GM23248 (cell line): ENCODE measurements at places on chromosomes 6 and 20. TPM values are rescaled to one million over a fixed set of nuclear protein-coding genes. Genes with fewer than 3 reads are reported as not detected.

Gene TGM3
- total RNA-seq: 0.11 TPM in 1 of 2 replicates, not detected in the other

Gene SAMD3
- total RNA-seq: 0.32 and 11.3 TPM in 2 replicates

Gene TRIM15
- total RNA-seq: not detected in 2 replicates

Gene FAM209B
- total RNA-seq: not detected in 2 replicates

- H3K4me1 ChIP-seq: no peaks in the 10 kb centered on the region
- H3K27ac ChIP-seq: no peak overlapping the region
- H3K36me3 ChIP-seq: peaks cover 67% of the 10 kb centered on the region
- H3K4me3 ChIP-seq: no peak overlapping the region
- no peaks in the 10 kb centered on the region for H3K27me3 ChIP-seq
These were observed 8.8 kb upstream of the BPHL start for GRCh38 chr6:3109761-3110160.

- no peak overlapping the region for H3K4me3 ChIP-seq
- DNase-seq: no peak
- no peaks in the 10 kb centered on the region for H3K27me3 ChIP-seq
- H3K36me3 ChIP-seq: no peaks in the 10 kb centered on the region
- no peak overlapping the region for H3K27ac ChIP-seq
These were observed 197.7 kb downstream of the ARID1B start for GRCh38 chr6:156974830-156975261.

DNA sequence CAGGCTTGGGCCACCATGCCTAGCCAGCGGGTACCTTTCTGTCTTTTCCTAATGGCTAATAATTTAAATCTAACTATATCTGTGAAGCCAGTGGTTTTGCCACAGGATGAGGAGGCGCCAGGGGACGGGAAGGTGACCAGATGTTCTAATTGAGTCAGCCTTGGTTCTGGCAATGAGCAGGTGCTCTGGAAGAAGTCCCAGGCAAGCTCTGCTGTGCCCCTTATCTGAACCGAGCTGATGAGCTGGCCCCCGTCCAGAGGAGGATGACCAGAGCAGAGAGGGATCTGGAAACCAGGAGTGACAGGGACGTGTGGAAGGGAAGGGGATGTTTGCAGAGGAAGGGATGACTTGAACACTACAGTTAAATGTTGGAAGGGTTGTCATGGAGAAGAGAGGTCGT, 46.7 kb downstream of the SLC35D3 start:
- no peak overlapping the region for H3K27ac ChIP-seq
- H3K4me3 ChIP-seq: no peak overlapping the region
- H3K4me1 ChIP-seq: no peaks in the 10 kb centered on the region
- no peaks in the 10 kb centered on the region for H3K36me3 ChIP-seq
- no peak for DNase-seq

DNA sequence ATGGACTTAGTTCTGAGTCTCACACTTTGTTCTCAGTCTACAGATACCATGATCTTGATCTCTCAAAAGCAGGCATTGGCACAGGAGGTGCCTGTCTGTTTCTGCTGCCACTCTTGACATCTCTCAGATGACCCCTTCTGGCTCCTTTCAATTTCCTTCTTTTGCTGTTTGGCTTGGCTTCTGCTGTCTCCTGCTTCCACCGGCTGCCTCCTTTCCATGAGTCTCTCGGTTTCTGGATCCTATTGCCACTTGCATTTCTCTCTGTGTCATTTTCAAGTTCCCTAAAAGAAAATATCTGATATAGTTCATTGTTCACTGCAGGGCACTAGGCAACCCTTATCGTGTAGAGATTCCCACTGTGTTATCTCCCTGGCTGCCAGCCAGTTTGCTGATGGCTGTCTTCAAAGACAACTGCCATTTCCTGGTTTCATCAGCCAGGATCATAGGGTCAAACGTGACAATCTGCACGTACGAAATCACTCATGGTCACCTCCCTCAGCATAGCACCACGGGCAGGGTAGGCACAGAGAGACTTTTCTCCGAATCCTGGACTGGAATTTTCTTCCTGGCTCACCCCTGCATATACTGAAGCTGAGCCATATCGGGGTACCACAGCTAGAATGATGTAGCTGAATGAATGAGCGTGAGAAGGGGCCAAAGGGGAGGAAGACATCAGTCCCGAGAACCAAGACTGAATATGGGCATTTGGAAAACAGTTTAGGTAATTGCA, 144.6 kb upstream of the TMEM170B start:
- no peak overlapping the region for H3K4me3 ChIP-seq
- peaks cover 12% of the 10 kb centered on the region for H3K4me1 ChIP-seq
- no peaks in the 10 kb centered on the region for H3K27me3 ChIP-seq
- H3K27ac ChIP-seq: no peak overlapping the region
- no peak for DNase-seq
- H3K36me3 ChIP-seq: no peaks in the 10 kb centered on the region

DNA sequence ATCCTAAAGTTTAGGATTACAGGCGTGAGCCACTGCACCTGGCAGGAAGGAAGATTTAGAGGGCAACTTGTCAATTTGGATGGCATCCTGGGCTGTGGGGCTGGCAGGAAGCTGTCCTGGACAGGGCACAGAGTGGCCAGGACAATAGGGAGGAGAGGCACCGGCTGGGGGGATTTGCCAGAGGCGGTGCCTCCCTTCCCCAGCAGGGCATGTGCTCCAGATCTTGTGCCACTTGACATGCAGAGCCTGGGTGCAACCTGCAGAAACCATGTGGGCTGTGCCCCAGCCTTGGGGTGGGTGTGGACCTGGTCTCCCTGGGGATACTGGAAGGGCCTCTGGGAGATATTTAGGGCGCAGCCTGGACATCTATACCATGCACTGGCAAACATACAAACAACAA, 58.6 kb upstream of the EEF1A1 start:
- peak overlapping the region; percentile 58 for H3K4me3 ChIP-seq
- H3K4me1 ChIP-seq: peaks cover 27% of the 10 kb centered on the region
- H3K27ac ChIP-seq: peak overlapping the region; percentile 99
- H3K36me3 ChIP-seq: no peaks in the 10 kb centered on the region
- H3K27me3 ChIP-seq: no peaks in the 10 kb centered on the region

DNA sequence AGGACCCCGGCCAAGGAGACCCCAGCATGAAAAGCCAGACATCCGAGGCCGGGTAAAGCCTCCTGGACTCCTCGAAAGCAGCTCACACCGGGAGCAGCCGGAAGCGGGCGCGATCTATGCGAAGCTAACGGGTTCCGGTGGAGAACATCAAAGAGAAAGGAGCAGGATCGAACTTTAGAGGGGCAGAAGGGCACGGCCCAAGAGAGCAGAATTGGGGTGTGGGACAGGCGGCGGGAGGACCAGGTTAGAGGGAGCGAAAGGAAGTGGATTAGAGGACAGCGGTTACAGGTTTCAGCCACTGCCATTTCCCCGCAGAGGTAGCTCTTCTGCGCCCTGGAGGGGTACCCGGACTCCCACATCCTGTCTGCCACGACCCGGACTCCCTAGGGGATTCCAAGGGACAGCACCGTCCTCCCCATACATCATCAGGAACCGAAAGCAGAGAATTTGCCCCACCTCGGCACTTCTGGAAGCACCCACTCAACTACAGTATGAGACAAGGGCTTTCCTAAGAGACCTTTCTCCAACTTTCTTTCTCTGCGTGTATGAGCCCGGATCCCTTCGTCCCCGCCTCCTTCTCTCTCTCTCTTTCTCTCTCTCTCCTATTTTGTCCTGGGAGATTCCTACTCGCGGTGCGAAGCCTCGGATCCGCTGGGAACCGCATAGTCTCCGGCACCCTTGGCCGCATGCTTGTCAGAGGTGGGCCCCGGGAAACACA, 507 bp upstream of the VGLL2 start:
- H3K27ac ChIP-seq: no peak overlapping the region
- peak; percentile 55 for DNase-seq
- H3K4me1 ChIP-seq: no peaks in the 10 kb centered on the region
- peaks cover 85% of the 10 kb centered on the region for H3K27me3 ChIP-seq
- no peaks in the 10 kb centered on the region for H3K36me3 ChIP-seq

DNA sequence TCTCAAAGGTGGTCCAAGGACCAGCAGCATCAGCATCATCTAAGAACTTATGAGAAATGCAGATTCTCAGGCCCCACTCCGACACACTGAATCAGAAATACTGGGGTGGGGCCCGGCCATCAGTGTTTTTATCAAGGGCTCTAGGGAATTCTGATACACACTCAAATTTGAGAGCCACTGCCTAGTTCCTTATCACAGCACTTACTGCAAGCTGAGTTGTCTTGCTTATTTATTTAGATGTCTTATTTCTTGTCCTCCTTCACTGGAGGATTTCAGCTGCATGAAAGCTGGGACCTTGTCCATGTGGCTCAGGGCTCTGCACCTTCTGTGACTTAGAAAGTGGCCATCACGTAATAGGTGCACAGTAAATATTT, 139.4 kb upstream of the RREB1 start:
- no peak overlapping the region for H3K4me3 ChIP-seq
- no peak for DNase-seq
- H3K4me1 ChIP-seq: no peaks in the 10 kb centered on the region
- no peak overlapping the region for H3K27ac ChIP-seq
- H3K27me3 ChIP-seq: peaks cover 4% of the 10 kb centered on the region
- no peaks in the 10 kb centered on the region for H3K36me3 ChIP-seq

- H3K27ac ChIP-seq: no peak overlapping the region
- H3K36me3 ChIP-seq: peaks cover 7% of the 10 kb centered on the region; the same call in 1 of the 2 replicates
- no peak overlapping the region for H3K4me3 ChIP-seq
- no peaks in the 10 kb centered on the region for H3K4me1 ChIP-seq
- H3K27me3 ChIP-seq: no peaks in the 10 kb centered on the region
These were observed 65.9 kb downstream of the FAM135A start for GRCh38 chr6:70479236-70479635.

DNA sequence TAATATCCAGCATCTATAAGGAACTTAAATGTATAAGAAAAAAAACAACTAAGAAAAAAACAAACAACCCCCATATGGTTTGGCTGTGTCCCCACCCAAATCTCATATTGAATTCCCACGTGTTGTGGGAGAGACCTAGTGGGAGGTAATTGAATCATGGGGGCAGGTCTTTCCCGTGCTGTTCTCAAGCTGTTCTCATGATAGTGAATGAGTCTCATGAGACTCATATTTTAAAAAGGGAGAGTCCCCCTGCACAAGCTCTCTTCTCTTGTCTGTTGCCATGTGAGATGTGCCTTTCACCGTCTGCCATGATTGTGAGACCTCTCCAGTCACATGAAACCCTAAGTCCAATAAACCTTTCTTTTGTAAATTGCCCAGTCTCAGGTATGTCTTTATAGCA, 105.7 kb upstream of the GJE1 start:
- no peak for DNase-seq
- H3K4me1 ChIP-seq: no peaks in the 10 kb centered on the region
- no peaks in the 10 kb centered on the region for H3K36me3 ChIP-seq
- no peaks in the 10 kb centered on the region for H3K27me3 ChIP-seq

DNA sequence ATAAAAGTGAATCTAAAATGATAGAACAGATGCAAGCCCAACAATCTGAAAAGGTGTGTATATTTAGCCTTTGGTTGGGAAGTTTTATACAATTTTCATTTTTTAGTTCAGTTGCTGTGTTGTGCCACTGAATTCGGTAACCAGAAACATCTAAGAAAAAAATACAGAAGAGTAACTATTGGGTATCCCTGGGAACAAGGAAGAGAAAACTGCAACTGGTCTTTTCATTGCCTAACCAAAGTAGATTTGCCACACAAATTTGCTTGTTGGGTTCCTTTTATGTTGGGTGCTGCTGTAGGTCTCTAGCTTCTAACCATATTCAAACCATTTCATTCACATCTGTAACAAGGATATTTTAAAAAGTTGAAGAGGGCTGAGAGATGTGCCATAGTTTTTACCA, 2.8 kb upstream of the TMEM30A start:
- no peak overlapping the region for H3K4me3 ChIP-seq
- DNase-seq: no peak
- peaks cover 8% of the 10 kb centered on the region for H3K4me1 ChIP-seq

- H3K4me1 ChIP-seq: no peaks in the 10 kb centered on the region; the same call in 1 of the 2 replicates
- no peaks in the 10 kb centered on the region for H3K36me3 ChIP-seq
- DNase-seq: no peak
- H3K27me3 ChIP-seq: no peaks in the 10 kb centered on the region
- H3K4me3 ChIP-seq: no peak overlapping the region
- H3K27ac ChIP-seq: no peak overlapping the region
These were observed 49.3 kb upstream of the ARID1B start for GRCh38 chr6:156727715-156728385.

GRCh38 chr6:133697185-133697584, 191.7 kb upstream of the TCF21 start:
- no peak for DNase-seq
- H3K4me3 ChIP-seq: no peak overlapping the region
- no peaks in the 10 kb centered on the region for H3K4me1 ChIP-seq
- no peak overlapping the region for H3K27ac ChIP-seq
